Stimulated activated CD4-positive, alpha-beta T cell treated with anti-CD3 and anti-CD28 coated beads, TNF-alpha, amount 100 ng/mL, for 24 hours (primary cell): ENCODE measurements at places on chromosomes 13 and 19.

DNA sequence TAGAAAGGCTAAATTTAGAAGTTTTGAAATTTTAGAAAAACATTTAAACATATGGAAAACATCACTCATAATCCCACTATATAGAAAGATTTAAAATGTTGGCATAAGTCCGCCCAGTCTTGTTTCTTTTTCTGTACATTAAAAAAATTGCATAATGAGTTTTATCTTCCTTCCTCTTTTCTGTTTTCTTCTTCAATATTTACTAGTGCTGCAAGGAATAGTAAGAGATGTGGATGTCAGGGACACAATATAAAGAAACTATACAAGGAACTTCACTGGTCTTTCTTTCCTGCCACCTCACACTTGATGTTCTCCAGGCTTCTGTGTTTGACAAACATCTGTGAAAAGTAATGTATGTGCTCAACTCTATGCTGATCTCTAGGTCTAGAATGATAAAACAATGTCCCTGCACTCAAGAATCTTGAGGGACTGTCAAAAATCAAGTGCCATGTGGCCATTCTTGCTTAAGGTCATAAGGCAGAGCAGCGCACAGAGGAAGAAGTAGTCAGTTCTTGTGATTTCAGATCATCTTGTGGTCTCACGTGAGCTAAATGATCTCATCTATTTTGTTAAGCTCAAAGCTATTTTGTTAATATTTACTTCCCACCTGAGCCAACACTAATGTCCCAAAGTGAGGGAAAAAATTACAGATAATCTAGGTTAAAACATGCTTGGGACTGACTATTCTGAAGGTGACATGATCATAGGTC, 186.9 kb upstream of the OBI1 start:
- no peak for DNase-seq

- no peak for DNase-seq
These were observed 12.7 kb downstream of the FARP1 start for GRCh38 chr13:98155475-98156109.

GRCh38 chr19:17719730-17720400, 585 bp downstream of the MAP1S start:
- peak; percentile 18 for DNase-seq

DNA sequence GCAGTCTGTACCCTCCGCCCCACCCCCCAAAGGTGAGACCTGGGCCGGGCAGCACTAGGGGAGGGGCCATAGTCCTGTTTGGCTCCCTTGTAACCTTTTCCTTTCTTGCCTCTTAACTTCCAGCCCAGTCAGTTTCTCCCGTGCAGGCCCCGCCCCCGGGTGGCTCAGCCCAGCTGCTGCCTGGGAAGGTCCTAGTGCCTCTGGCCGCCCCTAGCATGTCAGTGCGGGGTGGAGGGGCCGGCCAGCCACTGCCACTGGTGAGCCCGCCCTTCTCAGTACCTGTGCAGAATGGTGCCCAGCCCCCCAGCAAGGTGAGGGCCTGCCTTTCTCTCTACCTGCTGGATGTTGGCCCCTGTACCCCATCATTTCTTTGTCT, 10.5 kb upstream of the PRR19 start:
- no peak for DNase-seq

DNA sequence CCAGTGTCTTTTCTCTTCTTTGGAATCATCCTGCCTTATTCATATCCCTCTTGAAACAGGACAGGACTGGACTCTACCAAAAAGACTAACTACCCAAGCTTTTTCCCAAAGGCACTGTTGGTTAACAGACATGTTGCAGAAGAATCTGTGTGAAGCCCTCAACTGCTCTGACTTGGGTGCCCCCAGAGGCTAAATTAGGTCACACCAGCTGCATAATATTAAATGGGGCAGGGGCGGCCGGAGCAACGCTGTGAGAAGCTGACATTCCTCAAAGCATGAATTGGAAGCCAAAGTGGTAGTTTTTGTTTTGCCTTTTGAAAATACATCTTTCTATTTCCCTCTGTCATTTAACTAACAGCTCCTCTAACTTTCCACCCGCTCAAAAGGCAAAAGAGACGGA, 185.9 kb downstream of the LHFPL6 start:
- DNase-seq, result no peak

GRCh38 chr13:24071423-24072075, 89.0 kb upstream of the SPATA13 start:
- DNase-seq, result no peak

GRCh38 chr19:3161453-3161852, 17.1 kb upstream of the S1PR4 start:
- DNase-seq, result no peak

DNA sequence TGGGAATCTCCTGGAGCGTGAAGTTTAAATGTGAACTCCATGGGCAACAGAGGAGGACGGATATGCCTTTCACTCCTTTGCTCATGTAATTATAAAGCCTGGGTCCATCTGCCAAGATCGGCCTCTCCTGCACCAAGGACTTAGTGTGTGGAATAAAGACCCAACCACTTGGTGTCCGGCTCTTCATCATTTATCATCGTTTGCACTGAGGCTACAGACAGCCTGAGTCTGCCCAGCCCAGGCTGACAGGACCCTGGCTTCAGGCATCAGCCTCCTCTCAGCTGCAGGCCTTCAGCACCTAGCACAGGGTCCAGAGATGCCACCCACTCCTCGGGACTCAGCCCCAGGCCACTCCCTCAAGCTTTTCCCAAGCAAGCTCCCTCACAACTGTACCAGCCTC, 206.8 kb upstream of the IPO5 start:
- DNase-seq, result no peak

DNA sequence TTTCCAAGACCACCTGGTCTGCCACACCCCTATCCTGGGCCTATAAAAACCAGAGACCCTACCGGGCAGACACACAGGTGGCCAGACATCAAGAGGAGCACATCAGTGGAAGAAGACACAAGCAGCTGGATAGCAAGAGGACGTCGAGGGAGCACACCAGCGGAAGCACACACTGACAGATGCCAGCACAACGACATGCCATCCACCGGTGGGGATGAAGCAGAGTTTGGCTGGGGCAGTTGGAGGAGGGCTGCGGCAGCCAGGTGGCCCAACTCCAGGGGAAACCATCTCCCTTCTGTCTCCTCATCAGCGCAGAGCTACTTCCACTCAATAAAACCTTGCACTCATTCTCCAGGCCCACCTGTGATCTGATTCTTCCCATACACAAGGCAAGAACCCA, 200.6 kb downstream of the PCDH17 start:
- no peak for DNase-seq

- DNase-seq, result no peak
These were observed 119.4 kb upstream of the MIR17HG start for GRCh38 chr13:91228108-91228507.

GRCh38 chr13:95193509-95194230, 107.6 kb downstream of the ABCC4 start:
- DNase-seq, result no peak

DNA sequence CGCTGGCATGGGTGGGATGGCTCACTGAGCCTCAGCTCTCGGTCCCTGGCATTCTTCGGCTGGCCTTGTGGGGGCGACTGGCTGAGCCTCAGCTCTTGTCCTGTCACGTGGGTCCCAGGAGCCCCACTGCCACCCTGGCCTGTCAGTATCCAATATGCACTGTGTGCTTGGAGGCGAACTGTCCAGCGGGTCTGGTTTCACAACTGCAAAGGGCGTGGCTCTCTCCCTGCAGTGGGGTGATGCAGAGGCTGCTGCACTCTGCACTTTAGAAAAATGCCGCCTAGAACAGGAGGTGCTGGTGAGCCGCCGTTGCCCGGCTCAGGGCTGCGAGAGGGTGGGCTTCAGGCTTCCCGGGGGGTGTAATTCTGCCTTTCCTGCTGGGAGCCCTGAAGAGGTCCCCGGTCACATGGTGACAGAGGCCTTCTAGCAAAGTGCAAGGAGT, 17.0 kb upstream of the TMEM255B start:
- DNase-seq, result no peak

- no peak for DNase-seq
These were observed 102.5 kb downstream of the FGF14 start for GRCh38 chr13:102299366-102299765.
